Osteocyte (in vitro differentiated cells): ENCODE measurements at places on chromosomes 3 and 15.
A peak's percentile ranks its signal among the peaks of the same experiment; 100 is the strongest.

GRCh38 chr3:81086348-81086747 is 675.1 kb downstream of the GBE1 start:
- no peak for DNase-seq

DNA sequence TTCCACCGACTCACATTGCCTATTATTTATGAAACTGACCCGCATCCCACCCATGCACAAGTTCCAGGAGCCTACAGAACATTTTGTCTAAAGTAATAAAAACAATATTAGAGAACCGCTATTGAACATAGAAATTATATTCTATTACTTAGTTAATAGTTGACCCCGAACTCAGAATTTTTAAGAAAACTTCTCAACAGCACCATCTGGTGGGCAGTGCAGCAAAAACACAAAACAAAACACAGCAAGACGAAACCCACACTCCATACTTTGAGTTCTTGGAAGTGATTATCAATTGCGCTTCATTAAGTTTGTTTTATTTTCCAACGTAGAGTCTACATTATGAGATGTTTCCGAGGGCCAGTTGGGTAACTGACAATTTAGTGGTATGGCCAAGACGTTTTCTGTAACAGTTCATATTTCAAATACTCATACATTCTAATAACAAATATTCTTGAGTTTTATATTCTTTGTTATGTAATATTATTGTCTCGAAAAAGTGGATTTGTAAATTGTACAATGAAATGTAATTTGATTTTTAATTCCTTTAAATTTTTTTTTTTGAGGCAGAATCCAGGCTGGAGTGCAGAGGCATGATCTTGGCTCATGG is 24.0 kb upstream of the C3orf70 start:
- DNase-seq = peak; percentile 70

- DNase-seq = no peak
These were observed 382 bp upstream of the COX17 start for GRCh38 chr3:119677641-119677934.

DNA sequence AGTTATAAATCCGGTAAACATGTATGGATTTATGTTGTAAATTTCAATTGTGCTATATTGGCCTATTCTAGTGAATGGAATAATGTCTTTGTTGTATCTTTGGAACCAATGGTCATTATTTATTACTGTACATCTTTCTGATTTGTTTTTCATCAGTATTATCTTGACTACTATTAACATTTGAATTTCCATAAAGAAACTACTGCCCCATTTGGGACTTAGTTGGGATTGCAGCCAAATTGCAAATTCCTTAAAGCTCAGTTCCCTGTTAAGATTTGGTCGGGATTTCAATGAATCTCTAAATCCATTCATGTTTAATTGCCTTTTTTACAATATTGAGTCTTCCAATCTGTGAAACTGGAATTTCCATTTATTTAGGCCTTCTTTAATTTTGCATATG is 822.4 kb upstream of the CADM2 start:
- DNase-seq = no peak

GRCh38 chr15:75360391-75360790 is 8.0 kb downstream of the MAN2C1 start:
- no peak for DNase-seq

GRCh38 chr3:31971607-31972006 is 9.5 kb downstream of the OSBPL10 start:
- DNase-seq = no peak

GRCh38 chr3:50675179-50676030 is 678 bp downstream of the DOCK3 start:
- no peak for DNase-seq

DNA sequence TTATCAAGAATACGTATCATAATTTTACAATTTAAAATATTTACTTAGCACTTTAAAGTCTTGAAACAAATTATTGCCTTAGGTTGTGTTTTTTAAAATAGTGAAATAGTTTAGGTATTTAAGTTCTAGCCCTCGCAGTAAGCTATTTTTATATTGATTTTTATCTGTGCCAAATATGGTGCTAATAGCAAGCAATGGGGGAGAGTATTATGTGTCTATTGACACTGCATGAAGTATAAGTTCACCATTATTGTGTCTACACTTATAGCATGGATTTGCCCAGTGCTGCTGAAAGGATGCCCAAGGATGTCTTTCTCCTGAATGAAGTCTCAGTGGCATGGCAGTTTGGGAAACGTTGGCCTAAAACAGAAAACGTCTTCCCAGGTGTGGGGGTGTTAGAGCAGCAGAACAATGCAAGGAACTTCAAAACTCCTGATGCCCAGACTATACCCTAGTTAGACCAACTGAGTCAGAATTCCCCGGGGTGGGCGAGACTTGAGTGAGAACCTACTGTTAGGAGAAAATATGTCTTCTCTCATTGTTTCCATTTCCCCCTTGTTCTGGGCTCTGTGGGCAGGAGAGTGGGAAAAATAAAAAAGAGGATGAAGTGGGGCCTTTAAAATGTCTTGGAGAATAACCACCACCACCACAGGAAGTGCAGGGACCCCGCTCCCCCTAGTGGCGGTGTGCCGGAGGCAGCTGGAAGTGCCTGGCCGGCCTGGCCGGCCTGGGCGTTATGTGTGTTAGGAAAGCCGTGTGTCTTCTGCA is 104.2 kb upstream of the SLC7A14 start:
- no peak for DNase-seq

DNA sequence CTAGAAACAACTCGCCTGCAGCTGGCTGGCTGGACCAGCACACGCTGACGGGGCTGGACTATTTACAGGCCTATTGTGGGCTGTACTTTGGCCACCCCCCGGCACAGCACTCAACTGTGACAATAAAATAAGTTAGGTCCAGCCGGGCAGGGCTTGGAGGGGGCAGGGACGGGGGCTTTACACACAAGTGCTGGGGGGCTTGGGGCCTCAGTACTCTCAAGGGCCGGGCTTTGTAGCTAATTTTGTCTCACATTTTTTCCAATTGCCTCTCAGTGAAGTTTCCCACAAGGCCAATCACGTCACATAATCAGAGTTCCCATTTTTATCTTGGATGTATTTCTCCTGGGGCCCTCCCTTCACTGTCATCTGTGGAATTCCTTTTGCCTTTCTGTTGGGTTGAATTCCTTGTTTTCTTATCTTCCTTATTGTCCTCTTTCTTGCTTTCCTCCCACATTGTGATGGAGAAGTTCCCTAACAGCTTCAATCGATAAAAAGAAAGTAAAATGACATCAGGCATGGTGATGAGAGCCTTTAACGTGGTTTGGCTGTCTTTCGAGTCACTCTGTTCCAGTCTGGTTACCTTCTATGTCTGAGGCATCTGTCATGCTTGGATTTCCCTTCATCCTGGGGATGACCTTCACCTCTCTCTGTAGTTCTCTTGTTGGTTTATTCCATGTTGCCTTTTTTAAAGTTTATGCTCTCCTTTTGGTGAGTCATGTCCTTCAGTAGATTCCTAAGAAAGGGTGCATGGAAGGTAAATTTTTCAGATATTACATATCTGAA is 44.1 kb upstream of the CMTM7 start:
- DNase-seq = no peak
